ENCODE measurements at places on chromosomes 5 and 9. TPM values are rescaled to one million over a fixed set of nuclear protein-coding genes. Genes with fewer than 3 reads are reported as not detected.

FIBCD1 gene
- total RNA-seq: not detected

PDLIM4 gene
- total RNA-seq: 117 TPM

KIF20A gene
- 2.9 TPM for total RNA-seq

SLC6A3 gene
- total RNA-seq: not detected

CCDC187 gene
- total RNA-seq: not detected

CDH6 gene
- 0.36 TPM for total RNA-seq

TIGD6 gene
- total RNA-seq: 3.5 TPM

IFNA2 gene
- not detected for total RNA-seq

PRDM9 gene
- total RNA-seq: not detected

FGF10 gene
- 1.4 TPM for total RNA-seq

CLIC3 gene
- 120 TPM for total RNA-seq

ZNF367 gene
- 7.0 TPM for total RNA-seq
